Hair follicular keratinocyte (primary cell): ENCODE measurements at places on chromosomes 12 and 14. TPM values are rescaled to one million over a fixed set of nuclear protein-coding genes. Genes with fewer than 3 reads are reported as not detected.

The NOVA1 gene
- not detected in 2 replicates for total RNA-seq

The P2RX2 gene
- total RNA-seq, result not detected in 2 replicates

The CLEC9A gene
- not detected in 2 replicates for total RNA-seq

The B4GALNT1 gene
- 0.34 and 1.2 TPM in 2 replicates for total RNA-seq

The KRT83 gene
- total RNA-seq, result not detected in 2 replicates

The FIGNL2 gene
- total RNA-seq, result not detected in 2 replicates

The NEUROD4 gene
- not detected in 2 replicates for total RNA-seq
